ENCODE measurements at places on chromosomes 4 and X. TPM values are rescaled to one million over a fixed set of nuclear protein-coding genes. Genes with fewer than 3 reads are reported as not detected.

DNA sequence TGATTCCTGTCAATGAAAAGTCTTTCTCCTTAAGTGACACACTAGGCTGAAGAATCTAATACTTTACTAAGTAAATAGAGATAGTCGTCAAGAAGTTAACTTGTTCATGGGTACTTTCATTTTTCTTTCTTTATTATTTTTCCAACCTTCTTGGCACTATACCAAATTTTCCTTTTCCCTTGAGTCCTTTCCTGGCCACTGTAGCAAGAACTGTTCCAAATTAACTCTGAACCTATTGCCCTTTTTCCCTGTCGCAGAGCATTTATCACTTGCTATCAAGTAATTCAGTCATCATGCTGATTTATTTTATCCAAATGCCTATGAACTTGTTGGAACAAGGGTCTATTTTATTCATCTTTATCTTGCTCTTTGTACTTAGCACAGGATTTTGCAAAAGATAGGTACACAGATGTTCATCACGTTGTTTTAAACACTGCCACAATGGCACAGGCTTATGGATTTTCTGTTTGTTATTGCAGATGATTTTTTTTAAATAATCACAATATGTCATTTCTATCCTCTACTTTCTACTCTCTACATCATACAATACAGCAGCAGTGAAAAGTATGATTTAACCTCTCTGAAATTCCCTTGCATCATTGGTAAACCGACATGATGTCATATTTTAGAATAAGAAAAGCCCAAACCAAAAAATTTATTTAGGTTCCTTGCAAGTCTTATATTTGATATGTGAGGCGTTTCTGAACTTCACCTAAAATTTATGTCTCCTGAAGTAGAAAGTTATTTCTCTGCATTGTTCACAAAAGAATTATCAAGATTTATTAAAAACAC lies 2352.3 kb downstream of the PCDH7 start:
- no peak for DNase-seq

DNA sequence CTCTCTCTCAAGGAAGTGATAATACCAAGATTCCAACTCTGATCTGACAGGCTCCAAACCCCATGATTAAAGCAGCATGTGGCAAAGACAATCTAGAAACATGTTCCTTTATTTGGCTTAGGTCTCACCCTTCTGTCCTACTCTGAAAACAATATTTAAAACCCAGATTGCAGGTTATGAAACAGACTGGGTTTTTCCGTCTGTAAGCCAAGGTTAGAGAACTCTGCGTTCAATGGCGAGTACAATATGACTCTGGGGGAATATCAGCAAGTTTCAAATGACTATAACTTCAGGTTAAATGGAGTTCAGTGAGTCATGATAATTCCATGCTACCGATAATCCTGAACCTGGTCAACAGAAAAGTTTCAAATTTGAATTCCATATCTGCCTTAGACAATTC lies 50.8 kb downstream of the ANAPC10 start:
- DNase-seq, result no peak

GRCh38 chr4:123232439-123232838 lies 164.2 kb upstream of the SPRY1 start:
- DNase-seq, result no peak

- no peak for DNase-seq
Observed at GRCh38 chr4:175062183-175062592, 144.0 kb downstream of the ADAM29 start.

DNA sequence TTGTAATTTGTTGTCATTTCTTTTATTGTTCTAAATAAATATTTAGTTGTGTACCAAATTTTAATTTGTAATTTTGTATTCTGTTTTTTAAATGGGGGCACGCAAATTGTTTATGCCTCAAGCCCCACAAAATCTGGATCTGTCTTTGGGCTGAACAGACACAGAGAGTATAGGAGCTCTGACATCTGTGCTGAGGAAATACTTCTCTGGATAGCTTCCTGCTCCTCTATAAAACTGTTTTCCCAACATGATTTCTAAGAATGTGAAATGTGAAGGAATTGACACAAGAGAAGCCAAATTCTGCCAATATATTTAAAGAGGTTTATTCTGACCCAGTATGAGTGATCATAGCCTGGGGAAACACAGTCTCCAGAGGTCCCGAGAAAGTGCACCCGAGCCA lies 93.0 kb downstream of the IL13RA2 start:
- no peak for DNase-seq

DNA sequence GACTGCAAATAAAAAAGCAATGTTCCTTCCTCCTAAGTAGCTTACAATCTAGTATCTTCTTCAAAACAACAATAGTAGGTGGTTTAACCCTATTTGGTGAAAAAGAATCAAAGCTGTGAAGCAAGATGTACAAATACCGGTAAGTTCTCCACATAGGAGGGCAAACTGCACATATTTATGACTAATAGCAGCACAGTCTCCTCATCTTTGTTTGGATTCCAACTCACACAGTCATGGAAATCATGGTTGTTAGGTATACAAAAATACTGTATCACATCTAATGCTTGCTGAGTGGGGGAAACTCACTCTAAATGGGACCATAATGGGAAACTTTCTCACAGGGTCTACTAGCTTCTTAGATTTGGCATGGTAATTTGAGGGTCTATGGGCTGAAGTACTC lies 597.2 kb downstream of the INPP4B start:
- no peak for DNase-seq

GRCh38 chr4:9762823-9763475 lies 18.5 kb upstream of the DRD5 start:
- DNase-seq, result peak; percentile 73

DNA sequence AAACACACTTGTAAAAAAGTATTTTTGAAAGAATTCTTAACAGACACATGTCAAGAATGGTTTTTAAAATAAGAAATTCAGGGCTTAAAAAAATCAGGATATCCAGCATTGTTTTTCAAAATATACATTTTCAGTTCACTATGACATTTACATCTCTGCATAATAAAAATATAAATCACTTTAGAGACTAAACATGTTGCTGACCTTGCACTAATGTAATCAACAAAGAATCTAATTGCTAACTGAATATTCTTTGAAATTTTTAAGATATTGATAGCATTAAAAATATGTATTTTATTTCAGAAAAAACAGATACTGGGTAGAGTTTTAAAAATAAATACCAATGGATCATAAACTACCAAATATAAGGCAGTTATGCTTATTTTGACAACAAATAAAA lies 26.4 kb downstream of the RPS6KA6 start:
- no peak for DNase-seq

DNA sequence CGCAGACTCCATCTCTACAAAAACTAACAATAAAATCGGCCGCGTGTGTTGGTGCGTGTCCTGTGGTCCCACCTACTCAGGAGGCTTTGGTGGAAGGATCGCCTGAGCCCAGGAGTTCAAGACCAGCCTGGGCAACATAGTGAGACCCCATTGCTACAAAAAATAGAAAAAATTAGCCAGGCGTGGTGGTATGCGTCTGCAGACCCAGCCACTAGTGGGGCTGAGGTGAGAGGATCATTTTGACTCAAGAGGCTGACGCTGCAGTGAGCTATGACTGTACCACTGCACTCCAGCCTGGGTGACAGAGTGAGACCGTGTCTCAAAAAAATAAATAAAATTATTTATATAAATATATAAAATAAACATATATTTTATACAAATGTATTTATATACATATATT lies 22.3 kb downstream of the ASMTL start:
- no peak for DNase-seq

DNA sequence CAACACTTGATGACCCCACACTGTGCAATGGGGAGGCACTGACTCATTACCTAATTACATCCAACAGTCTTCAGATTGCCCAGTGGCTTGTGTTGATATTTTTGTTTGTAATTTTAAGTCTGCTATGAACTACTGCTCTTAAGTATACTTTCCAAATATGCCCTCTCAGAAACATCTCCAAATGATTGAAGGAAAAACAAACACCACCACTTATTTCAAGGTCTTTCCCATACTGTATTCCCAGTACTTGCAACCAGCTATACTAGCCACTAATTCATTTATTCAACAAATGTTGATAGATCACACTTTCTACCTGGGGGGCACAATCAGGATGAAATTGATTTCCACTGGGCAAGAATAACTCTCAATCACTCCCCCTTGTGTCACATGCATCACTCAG lies 302.2 kb upstream of the CPEB2 start:
- no peak for DNase-seq

- DNase-seq, result no peak
Observed at GRCh38 chrX:150683536-150684146, 9.6 kb upstream of the MTMR1 start.

Gene MXRA5
- 5.3 TPM for total RNA-seq

Gene RASL11B
- 2.6 TPM for total RNA-seq

Gene GCNA
- total RNA-seq, result 2.0 TPM

Measured in mucosa of gallbladder (tissue), 1 donor.